Pons (tissue), 1 donor: ENCODE measurements at places on chromosomes 5 and 9.

- DNase-seq: no peak
Measured at GRCh38 chr5:143119881-143120341, 283.6 kb downstream of the NR3C1 start.

GRCh38 chr5:94440015-94440414 is 178.4 kb downstream of the KIAA0825 start:
- DNase-seq: no peak

DNA sequence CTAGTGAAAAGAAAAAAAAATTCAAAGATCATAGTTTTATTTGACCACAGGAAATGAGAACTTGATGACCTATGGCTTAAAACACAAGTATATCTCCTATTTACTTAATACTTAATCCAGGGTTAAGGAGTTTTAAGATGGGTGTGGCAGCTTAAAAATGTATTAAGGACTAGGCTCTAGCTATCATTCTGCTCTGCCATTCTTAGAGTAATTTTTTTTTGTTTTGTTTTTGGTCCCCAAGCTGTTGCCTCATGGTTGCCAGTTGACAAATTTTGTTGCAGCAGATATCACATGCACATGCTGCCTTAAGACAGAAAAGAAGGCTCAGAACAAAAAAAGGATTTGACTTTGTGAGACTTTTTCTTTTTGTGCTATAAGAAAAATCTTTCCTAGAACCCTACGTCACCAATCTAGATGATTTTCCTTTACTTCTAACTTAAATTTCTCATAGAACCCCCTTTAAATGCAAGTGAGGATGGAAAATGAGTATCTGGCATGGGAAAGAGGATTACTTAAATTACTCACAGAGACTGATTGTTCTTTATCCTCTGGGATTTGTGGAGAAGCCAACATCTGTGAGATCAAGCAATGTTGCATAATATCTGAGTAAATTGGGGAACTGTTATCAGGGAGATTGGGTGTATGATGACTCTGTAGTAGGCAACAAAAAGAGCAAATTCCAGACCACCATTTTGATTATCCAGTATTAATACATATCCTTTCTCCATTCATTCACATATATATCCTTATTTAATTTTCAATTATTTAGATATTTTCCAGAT is 364.7 kb upstream of the CD180 start:
- no peak for DNase-seq

GRCh38 chr5:115549154-115549553 is 4.6 kb upstream of the FEM1C start:
- DNase-seq: no peak

GRCh38 chr9:137057545-137057944 is 3.7 kb upstream of the ENTPD2 start:
- no peak for DNase-seq

GRCh38 chr5:133052317-133053175 is 733 bp downstream of the HSPA4 start:
- DNase-seq: peak; percentile 41

GRCh38 chr5:42518595-42519221 is 95.5 kb downstream of the GHR start:
- DNase-seq: no peak

DNA sequence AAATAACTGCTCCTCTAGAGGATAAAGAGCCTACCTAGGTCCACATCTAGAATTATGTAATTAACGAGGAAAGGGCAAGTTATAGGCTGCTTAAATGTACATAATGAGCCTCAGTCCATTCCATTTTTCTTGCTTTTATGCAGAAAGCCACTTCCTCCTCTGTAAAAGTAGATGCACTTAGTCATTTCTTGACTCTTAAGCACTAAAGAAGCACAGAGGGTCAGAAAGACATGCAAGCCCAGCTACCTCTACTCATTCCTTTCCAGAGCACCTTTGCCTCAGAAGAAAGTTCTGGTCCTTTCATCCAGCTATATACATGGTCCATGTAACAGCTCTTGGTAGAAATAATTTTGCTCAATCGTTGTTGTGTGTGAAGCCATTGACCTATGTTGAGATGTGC is 308.0 kb upstream of the NREP start:
- no peak for DNase-seq

- no peak for DNase-seq
Measured at GRCh38 chr5:144583541-144584449, 413.1 kb downstream of the KCTD16 start.

DNA sequence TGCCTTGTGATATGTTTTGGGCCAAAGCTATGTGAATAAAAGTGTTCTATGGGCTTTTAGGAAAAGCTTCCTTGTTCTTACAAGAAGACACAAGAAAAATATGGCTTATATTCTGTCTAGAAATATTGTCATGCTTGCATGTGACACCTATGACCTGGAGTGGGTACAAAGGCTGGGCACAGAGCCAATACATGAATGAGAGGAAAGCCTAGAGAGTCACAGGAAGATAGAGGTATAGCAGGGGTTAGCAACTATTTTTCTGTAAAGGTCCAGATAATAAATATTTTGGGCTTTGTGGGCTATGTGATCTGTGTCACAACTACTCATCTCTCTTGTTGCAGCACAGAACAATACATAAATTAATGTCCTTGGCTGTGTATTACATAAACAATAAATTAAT is 196.6 kb upstream of the CD180 start:
- DNase-seq: no peak

- DNase-seq: peak; percentile 67
Measured at GRCh38 chr9:112097712-112098688, 77.1 kb downstream of the SUSD1 start.

DNA sequence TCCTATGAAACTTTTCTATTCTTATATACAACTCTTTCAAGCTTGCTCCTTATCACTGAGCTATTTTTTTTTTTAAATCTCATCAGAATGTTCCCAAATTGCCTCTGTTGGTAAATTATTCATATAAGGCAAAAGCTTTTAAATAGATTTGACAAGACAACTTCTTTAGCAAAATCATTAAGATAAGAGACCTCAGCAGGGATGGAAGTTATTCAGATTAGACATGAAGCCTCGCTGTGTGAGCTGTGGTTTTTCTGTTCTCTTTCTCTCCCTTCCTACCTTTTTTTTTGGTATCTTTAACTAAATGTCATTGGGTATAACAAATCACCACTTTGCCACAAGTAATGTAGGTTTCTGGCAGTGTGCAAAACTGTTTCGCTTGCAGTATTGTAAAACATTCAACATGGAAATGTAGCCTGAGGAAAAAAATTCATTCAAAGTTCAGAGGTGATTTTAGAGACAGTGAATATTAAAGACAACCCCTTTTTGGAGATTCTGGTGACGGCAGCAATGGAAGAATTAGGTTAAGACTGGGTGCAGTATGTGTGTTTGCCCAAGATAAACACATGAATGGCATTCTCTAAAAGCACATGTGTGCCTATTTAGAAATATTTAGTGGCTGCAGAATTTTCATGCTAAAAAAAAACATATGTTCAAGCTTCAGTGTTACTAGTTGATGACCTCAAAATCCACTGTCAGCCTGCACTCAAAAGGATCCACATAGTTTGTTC is 467.1 kb downstream of the ZNF608 start:
- DNase-seq: no peak

GRCh38 chr5:165425594-165425993 is 1920.2 kb downstream of the MAT2B start:
- no peak for DNase-seq

DNA sequence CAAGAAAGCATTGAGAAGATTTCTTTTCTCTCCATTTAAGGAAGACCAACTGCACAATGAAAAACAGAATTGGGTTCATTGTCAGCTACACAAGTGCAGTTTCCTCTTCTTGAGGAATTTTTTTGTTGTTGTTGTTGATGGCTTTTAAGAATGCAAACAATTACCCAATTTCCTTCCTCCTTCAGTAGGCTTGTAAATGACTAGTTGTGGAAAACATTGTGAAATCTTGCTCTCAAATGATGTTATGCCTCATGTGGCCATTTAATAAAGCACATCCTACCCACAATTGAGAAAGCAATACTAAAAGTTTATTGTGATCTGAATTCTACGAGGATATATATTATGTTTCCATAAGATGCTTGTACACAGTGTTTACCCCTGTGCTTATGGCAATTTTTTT is 171.6 kb downstream of the FAM174A start:
- DNase-seq: peak; percentile 23

- no peak for DNase-seq
Measured at GRCh38 chr5:77129391-77129990, 42.4 kb upstream of the ZBED3 start.

- no peak for DNase-seq
Measured at GRCh38 chr9:94005272-94005901, 50.2 kb upstream of the BARX1 start.

- DNase-seq: no peak
Measured at GRCh38 chr9:135732569-135733257, 30.7 kb downstream of the KCNT1 start.

DNA sequence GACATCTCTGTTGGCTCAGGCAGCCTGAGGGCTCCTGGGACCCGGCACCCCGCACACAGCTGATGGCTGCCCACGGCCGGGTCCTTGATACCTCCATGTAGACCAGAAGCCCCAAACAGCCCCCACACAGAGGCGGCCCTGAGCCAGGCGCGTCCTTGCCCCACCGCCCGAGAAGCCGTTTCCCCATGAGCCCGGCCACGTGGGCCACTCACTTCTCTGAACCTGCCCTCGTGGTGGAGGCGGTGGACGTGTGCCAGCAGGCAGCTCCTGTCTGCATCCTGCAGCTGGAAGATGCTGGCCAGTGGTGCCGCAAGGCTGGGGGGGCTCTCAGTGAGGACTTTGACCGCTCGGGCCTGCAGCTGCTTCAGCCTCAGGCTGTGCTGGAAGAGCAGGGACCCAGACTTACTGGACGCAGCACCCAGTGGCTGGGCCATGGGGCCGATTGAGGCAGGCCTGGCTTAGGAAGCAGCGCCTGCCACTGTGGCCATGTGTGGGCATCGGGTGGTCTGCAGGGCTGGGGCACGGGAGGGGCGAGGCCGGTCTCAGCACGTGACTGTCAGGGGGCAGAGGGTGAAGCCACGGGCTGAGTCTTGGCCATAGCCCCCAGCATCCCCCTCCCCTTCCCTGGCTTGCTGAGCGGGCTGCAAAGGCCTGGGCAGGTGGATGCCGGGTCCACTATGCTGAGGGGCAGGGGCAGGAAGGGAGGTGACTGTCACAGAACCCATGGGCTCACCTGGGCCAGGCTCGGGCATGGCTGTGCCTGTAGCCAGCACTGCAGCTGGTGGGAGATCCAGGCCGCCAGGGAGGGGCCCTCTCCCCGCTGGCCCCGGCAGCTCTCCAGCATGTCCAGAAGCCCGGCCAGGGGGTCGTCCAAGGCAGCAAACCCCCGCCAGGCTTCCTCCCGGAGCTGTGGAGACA is 50.0 kb downstream of the EXD3 start:
- no peak for DNase-seq

GRCh38 chr5:140966293-140967225 is at the start of gene PCDHAC2:
Gene PCDHAC2 (plus strand): TSS chr5:140966476. CDS start chr5:140966767, 291 bp downstream.
- DNase-seq: peak; percentile 58

- DNase-seq: no peak
Measured at GRCh38 chr9:100848726-100849125, 179.8 kb upstream of the PLPPR1 start.

DNA sequence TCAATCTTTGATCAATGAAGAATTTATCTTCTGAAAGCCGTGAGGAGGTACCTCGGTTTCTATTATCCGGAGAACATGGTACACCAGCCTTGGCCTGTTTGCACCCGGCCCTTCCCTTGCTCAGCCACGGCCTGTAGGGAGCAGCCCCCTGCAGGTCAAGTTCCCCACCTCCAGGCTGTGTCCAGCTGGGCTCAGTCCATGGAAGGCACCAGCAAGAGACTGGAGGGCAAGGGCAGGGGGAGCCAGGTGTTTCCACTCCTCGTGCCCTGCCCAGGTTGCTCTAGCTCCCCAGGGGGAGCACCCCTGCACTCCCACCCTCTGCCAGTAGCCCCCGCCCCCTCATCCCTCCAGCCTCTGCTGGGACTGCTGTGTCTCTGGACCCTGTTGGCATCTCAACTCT is 87.3 kb upstream of the ADAMTS2 start:
- DNase-seq: no peak

DNA sequence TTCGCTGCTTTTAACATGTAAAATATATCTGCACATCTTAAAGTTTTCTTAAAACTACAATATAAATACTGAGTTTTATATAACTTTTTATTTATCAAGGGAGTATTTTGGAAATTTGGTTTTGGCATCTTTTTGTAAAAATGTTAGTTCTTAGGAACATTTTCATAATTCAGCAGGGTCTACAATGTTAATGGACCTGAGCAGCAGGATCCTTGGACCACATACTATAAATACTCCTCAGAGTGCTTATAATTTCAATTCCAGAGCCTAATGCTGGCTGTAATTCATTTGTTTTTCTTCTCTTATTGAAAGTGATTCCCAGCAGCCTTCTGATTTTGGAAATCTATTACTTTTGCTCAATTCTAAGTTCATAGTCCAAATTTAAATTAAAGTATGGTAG is 1216.2 kb downstream of the MAT2B start:
- DNase-seq: no peak

DNA sequence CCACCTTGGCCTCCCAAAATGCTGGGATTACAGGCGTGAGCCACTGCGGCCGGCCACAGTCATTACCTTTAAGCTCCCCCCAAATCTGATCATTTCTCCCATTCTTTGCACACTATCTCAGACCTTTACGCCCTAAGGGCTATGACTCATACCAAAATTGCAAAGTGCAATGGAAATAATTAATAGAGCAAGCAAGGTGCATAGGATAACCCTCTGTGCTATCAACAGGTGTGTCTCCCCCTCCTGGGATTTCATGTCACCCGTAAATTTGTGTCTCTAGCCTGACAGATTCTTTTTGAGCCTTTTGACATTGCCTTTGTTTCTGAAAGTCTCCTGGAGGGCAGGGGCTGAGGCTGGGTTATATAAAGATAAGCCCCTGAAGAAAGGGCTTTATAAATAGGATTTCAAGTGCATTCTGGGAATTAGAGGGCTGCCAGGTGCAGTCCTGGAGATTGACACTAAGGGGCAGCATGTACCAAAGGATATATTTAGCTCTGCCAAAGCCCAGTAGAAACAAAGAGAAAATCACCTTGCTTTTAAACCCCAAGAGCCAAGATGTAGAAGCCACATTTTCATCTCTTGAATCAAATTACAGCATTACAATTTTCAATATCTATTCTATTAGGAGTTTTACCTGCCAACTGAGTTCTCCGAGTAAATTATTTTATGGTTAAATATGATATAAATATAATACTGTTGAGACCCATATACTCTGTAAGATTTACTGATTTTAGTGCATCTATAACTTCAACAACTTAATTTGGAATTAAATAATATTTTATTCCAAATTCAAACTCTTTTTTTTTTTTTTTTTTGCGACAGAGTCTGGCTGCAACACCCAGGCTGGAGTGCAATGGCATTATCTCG is 18.2 kb downstream of the S100Z start:
- peak; percentile 77 for DNase-seq

DNA sequence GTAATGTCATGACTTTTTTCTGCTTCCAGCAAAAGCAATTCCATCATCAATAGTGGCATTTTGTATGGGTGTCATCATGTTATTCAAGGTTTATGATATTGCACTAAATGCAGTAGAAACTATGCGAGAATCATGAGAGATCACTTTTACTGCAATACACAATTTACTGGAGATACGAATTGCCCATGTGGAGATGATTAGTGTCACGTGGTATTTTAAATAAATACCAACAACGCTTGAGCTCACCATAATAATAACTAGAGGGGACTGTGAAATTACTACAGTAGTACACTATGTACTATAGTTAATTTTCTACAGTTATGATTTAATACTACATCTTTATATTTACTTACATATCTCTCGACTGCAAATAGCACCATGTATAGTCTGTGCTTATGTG is 49.7 kb downstream of the FAM174A start:
- DNase-seq: no peak

GRCh38 chr5:4068171-4068570 is 472.5 kb downstream of the IRX1 start:
- DNase-seq: no peak
